ENCODE measurements at places on chromosomes 3 and 15. TPM values are rescaled to one million over a fixed set of nuclear protein-coding genes. Genes with fewer than 3 reads are reported as not detected.
A peak's percentile ranks its signal among the peaks of the same experiment; 100 is the strongest.

- no peak for DNase-seq
These were observed 124.1 kb upstream of the THBS1 start for GRCh38 chr15:39456582-39457330.

The ZIC4 gene
- 4.5 TPM for total RNA-seq

GRCh38 chr3:180340395-180340794, 261.6 kb upstream of the TTC14 start:
- DNase-seq: no peak

GRCh38 chr3:98733053-98733811, 29.9 kb upstream of the ST3GAL6 start:
- peak; percentile 32 for DNase-seq

DNA sequence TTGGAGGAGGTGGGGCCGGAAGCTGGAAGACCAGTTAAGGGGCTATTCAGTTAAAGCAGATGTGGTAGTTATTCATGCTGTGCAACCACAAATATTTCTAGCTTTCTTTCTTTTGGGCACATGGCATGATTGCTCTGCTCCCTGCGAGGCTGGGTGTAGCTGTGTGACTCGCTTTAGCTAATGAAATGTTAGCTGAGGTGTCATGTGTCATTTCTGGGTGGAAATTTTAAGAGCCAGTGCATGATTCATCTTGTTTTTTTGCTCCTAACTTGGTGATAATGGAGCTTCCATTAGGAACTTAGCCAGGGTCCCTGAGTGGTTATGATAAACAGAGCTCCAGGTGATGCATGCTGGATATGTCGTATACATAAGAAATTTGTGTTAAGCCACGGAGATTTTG, 300.6 kb downstream of the SATB1 start:
- no peak for DNase-seq

- no peak for DNase-seq
These were observed 410.2 kb upstream of the CFAP20DC start for GRCh38 chr3:59460068-59460467.

The SAMMSON gene
- not detected for total RNA-seq

DNA sequence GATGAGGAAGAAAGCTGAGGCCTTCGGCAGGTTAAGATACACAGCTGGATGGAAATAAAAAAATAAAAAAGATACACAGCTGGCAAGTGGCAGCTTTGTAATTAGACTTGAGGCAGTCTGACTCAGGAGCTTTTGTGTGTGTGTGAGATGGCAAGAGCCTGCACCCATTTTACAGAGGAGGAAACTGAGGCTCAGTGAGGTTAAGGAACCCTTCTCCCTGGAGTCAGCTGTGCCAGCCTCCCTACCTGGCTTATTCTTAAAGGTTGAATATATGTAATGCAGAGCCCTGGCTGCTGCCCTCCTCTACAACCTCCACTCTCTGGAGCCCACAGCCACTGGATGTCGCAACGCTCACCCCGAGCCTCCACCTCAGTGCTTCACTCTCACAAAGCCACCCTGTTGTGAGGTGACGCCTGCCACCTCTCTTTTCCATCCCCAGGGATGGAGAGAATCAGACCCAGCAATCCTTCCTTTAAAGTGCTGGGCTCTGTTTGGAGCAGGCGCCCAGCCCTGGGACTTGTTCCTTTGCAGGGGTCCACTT, 20.6 kb upstream of the FAM107A start:
- no peak for DNase-seq

The GOLGA6B gene
- not detected for total RNA-seq

DNA sequence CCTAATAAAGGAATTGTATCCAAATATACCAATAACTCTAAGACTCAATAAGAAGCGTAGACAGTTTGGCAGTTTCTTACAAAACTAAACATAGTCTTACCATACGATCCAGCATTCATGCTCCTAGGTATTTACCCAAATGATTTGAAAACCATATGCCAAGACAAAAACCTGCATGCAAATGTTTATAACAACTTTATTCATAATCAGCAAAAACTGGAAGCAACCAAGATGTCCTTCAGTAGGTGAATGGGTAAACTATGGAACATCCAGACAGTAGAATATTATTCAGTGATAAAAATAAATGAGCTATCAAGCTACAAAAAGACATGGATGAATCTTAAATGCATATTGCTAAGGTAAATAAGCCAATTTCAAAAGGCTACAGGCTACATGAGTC, 58.4 kb downstream of the SYN2 start:
- no peak for DNase-seq

The SLCO2A1 gene
- total RNA-seq: 0.33 TPM

DNA sequence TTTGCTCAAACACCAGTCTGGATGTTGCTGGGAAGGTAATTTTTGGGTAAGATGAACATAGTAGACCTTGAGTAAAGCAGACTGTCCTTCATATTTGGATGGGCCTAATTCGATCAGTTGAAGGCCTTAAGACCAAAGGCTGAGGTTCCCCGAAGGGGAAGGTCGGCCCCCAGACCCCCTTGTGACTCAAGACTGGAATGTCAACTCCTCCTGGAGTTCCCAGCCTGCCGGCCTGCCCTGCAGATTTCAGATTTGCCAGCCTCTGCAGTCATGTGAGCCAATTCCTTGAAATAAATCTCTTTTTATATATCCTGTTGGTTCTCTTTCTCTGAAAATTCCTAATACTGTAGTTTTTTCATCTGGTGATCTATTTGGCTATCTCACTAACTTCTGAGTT, 146.5 kb downstream of the APBA2 start:
- DNase-seq: no peak

- DNase-seq: no peak
These were observed 12.2 kb downstream of the LRRK1 start for GRCh38 chr15:100931143-100931890.

DNA sequence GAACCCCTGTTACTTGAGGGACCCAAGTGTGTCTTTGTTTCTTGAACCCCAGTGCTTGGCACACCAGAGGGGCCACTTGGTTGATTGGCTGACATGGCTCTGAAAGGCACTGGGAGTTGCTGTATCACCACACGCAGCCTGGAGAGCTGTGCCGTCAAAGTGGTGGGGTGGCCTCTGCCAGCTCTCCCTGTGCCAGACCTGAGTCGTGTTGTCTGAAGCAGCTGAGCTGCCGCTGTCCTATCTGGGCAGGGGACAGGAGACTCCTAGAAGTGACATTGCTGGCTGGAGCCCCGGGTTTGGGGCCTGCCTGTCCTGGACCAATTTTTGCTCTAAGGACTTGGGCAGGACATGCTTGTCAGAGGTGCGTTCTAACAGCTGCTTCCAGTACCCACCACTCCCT, 5.5 kb upstream of the SNX22 start:
- no peak for DNase-seq

- no peak for DNase-seq
These were observed 6.2 kb upstream of the COX17 start for GRCh38 chr3:119683421-119683820.

- DNase-seq: no peak
These were observed 211.0 kb downstream of the GABRB3 start for GRCh38 chr15:26561896-26562295.

DNA sequence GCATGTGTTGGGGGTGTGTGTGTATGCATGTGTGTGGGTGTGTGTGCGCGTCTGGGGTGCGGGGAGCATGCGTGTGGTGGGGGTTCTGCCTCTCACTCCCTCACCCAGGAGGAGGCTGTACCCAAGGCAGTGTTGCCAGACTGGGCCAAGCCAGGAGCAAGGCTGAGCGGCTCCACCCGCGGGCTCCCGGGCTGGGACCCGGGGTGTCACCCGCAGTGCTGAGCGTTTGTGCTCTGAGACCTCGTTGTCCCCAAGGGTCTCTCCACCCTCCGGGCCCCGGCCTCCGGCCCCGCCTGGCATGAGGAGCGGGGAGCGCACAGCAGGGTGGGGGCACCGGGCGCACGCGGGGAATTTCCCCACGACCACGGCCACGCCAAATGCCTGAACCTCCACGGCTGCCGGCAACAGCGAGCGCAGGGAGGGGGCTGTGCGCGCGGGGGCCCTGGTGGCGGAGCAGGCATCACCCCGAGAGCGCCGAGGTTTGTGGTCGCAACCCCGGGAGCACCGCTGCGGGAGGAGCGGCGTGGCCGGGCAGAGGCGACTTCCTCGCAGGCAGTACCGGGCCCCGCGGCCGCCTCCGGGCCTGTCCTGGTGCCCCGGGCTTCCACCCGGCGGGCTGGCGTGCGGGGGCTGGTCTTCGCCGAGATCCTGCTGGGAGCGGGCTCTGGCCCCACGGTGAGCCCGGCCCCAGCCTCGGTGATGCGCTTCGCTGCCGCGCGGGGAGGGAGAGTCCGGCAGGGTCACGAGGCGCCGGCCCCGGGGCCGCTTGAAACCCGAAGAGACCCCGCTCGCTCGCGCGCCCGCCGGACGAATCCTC, 7.4 kb upstream of the OCA2 start:
- DNase-seq: no peak

GRCh38 chr3:127987309-127987995, 64.8 kb upstream of the SEC61A1 start:
- no peak for DNase-seq

GRCh38 chr3:55765398-55765797, 278.3 kb upstream of the WNT5A start:
- no peak for DNase-seq

- DNase-seq: no peak
These were observed 9.4 kb upstream of the CACNA1D start for GRCh38 chr3:53484984-53485383.

GRCh38 chr15:52252781-52253180, 42.8 kb downstream of the MYO5C start:
- DNase-seq: no peak

- DNase-seq: no peak
These were observed 61.6 kb upstream of the IQSEC1 start for GRCh38 chr3:13134879-13135206.

DNA sequence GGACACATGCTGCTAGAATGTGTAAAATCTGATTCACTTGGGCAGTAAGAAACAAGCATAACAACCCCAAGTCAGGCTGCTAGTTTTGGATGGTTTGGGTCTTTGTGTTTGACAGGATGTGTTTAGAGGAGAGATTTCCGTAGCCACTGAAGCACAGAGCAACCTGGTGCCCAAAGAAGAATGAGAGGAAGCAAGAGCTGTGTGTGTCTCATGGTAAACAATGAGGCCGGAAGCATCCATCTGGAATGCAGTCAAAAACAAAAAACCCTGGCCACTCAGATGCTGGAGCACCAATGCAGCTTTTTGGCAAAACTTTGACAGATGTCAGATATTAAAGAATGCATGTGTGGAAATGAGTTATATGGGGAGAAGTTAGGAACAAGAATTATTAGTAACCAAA, 39.4 kb upstream of the SNRK start:
- DNase-seq: no peak

GRCh38 chr3:56622381-56622780, 60.7 kb downstream of the TASOR start:
- no peak for DNase-seq

GRCh38 chr3:154783061-154783460, 297.1 kb upstream of the MME start:
- no peak for DNase-seq

- DNase-seq: no peak
These were observed 25.0 kb upstream of the RFTN1 start for GRCh38 chr3:16538507-16538906.

DNA sequence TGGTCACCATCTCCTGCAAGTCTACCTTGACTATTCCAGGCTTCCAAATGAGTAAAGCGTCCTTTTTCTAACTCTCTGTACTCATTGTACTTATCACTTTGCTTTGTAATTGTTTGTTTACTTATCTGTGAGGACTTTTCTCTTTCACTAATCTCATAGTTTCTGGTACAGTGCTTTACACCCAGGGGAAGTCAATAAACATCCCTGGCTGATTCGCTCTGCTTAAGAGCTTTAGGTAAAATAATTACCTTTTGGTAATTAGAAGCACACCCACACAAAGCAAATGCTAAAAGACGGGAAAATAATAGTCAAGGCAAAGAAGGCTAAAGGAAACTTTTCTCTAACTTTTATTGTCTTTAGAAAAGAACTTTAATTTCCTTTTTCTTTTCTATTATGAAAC, 466.9 kb upstream of the ROBO1 start:
- DNase-seq: no peak

The MCTP2 gene
- total RNA-seq: 0.35 TPM

GRCh38 chr3:64903006-64903405, 215.2 kb upstream of the ADAMTS9 start:
- no peak for DNase-seq

DNA sequence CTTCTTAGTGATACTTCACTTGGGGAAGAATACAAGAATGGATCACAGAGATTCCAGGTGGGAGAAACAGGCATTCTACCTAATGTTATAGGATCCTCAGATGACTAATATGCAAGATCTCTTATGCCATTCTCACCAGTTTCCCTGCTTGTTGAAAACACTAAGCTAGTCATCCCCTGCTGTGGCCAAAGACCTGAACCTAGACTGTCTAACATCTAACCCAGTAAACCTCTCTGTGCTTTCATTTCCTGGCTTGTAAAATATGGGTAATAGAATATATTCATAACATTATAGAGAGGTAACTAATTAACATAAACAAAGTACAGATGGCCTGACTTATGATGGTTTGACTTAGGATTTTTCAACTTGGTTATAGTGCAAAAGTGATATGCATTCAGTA, 776.3 kb downstream of the TUSC7 start:
- no peak for DNase-seq

DNA sequence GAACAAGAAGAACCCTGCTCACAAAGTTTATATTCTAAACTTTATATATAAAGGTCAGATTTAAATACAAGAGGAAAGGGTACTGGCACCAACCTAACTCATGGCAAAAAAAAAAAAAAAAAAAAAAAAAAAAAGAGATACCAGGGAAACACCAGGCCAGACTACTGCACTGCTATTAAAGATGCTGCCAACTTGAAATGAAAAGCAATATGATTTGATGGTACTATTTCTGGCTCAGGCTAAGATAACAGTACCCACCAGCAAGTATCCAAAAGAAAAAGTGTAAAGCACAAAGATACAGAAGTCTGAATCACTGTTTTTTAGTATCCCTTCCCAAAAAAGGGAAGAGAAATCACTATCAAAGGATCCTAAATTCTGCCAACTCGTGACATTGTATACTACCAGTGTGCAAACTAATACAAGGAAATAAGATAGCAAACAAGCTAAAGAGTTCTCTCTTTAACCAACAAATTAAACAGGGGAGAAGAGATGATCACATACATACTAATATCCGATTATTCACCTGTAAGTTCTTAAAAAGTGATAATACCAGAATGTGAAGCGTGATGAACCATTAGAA, 28.4 kb downstream of the PEAK1 start:
- DNase-seq: no peak

The NANOGP8 gene
- total RNA-seq: 0.34 TPM

GRCh38 chr15:48025118-48025517, 95.7 kb upstream of the SLC24A5 start:
- no peak for DNase-seq

- no peak for DNase-seq
These were observed 41.2 kb downstream of the TUBGCP4 start for GRCh38 chr15:43412096-43412495.

DNA sequence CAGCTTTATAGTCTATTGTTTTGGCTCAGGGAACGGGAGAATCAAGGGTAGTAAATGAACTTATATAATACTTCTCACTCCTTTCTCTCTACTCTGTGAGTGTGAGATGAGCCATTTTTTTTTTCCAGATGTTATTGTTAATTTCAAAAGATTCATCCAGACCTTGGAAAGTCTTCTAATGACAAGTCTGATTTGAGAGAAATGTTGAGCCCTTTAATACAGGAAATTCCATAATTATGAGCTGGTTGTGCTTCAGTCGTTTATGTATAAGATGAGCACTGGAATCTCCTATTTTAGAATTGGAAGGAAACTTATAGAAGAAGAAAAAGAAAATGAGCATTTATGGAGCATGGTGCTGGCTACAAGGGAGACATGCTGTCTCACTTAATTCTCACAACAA, 92.0 kb downstream of the FBN1 start:
- no peak for DNase-seq
